SHP77 (cell line): ENCODE measurements at places on chromosomes 4 and X.

DNA sequence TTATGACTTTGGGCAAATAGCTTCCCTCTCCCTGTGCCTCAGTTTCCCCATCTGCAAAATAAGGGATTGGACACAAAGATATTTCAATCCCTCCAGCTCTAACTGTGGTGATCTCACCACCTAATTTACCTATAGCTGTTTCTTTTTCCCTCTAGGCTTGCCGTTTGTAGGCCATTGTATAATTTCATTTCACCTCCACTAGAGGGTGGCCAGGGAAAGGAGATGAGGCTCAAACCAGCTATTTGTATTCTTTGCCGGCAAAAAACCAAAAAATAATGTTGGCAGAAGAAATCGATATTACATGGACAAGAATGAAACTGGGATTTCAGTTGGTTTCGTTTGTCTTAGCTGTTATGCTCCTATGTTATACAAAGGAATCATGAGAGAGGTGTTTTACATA is 36.1 kb upstream of the DOCK11 start:
- peak; percentile 39 for DNase-seq

DNA sequence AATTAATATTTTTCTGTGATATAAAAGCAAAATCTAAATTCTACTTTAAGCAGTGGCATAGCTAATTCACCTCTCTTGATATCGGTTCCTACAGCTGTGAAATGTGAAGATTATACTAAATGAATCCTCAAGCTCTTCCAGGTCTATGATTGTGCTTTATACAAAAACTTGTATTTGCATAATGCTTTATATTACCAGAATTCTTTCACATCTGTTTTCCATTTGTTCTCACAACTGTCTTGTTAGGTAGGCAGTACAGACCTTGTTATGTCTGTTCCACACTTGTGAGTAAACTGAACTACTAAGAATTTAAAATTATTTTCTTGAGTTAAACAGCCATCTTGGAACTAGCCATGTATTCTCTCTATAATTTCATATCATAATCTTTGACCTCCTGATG is 184.9 kb downstream of the RAPGEF2 start:
- no peak for DNase-seq

- DNase-seq = no peak
Observed at GRCh38 chr4:1862055-1862911, 6.3 kb upstream of the LETM1 start.

DNA sequence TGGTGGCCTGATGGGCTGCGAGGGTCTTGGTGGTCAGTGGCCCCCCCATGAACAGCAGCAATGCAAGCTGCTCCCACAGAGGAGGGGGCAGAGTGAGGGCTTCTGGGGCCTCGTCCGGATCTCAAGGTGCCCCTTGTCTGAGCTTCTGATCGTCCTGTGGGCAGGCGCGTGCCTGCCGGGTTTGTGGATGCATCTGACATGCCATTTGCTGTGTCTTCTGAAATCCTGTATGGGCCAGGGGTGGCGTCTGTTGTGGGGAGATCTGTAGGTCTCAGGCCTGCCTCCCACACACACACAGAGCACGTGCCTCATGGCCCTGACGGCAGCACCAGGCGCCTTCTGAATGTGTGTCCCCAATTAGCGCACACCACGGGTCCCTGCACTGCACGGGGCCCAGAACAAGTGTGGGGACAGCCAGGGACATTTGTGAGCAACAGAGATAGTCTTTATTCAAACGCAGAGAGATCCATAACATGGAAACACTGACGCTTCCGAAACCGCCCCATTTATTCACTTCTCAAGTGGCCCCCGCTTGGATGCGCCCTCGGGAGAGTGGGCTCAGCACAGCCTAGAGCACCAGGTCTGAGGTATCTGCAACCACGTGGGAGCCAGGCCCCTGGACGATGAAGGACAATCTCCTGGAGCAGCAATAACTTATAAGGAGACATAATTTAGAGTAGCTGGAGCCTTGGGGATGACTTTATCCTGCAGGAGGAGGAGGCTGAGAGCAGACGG is 5.7 kb downstream of the SPON2 start:
- no peak for DNase-seq

DNA sequence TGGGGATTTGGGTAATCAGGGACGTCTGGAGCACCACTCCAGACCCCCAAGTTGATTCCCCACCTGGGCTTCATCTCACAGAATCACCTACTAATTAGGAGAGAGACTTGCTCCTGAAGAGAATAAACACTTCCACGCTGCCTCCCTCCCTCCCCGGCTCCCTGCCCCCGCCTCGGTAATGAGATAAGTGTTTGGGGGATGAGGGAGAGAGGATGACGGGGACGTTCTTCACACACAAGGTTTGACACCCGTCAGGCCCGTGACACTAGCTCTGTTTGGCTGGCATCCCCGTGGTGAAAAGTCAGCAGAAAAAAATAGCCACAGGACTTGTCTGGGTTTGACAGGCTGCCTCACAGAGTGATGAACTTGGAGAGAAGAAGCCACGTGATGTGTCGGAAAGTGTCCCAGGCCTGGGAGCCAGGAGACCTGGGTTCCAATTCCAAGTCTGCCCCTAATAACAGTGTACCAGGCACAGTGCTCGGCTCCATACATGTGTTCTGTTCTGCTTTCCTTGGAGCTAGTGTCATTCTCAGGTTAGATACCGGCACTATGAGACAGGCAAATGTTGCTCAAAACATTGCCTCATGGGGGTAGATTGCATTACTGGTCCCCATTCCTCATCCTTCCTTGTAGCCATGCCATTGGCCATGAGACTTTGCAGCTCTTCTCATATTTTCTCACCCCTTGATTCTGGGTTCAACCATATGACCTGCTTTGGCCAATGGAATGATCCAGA is 578.0 kb downstream of the BCOR start:
- no peak for DNase-seq

GRCh38 chrX:150517303-150517910 is 51.0 kb upstream of the MTM1 start:
- no peak for DNase-seq
